ENCODE measurements at places on chromosomes 11 and 22.

GRCh38 chr11:118152552-118153471 is at the start of gene SCN4B:
Gene SCN4B, minus strand, starts transcription at chr11:118152823. Its CDS starts 150 bp downstream, at chr11:118152673.
- DNase-seq: peak; percentile 74

GRCh38 chr22:50601669-50602337 is 1.2 kb downstream of the MAPK8IP2 start:
- no peak for DNase-seq

GRCh38 chr11:2782769-2783168 is 83.0 kb upstream of the KCNQ1OT1 start:
- no peak for DNase-seq

- no peak for DNase-seq
These were observed 252.6 kb downstream of the GUCY1A2 start for GRCh38 chr11:106765469-106766258.

GRCh38 chr22:44542561-44543222 is 44.7 kb upstream of the RTL6 start:
- no peak for DNase-seq
